ENCODE measurements at places on chromosomes 2 and 18.

- no peak for DNase-seq
Measured at GRCh38 chr2:136136931-136137330, 19.0 kb upstream of the CXCR4 start.

DNA sequence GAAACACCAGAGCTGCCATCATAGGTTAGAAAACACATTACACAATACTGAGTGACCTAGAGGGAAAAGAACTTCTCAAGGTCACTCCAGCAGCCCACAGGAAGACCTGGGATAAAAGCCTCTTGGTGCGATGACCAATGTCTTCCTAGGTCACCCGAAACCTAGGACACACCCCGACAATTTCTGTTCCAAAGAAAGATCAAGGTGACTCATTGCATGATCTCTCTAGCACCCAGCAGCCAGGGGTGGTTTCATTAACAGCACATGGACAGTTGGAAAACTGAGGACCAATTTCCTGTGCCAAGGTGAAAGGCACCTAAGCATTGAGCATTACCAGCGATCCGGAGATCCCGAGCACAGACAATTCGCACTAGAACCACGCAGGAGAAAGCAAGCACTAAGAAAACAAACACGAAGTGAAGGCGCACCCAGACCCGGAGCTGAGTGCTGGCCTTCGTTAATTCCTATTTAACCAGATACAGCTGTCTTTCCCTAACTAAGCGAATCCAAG is 1.5 kb downstream of the CACNB4 start:
- no peak for DNase-seq

- DNase-seq, result no peak
Measured at GRCh38 chr2:232365621-232366321, 12.8 kb upstream of the ALPP start.

GRCh38 chr18:79819968-79820351 is 22.2 kb downstream of the KCNG2 start:
- DNase-seq, result no peak

DNA sequence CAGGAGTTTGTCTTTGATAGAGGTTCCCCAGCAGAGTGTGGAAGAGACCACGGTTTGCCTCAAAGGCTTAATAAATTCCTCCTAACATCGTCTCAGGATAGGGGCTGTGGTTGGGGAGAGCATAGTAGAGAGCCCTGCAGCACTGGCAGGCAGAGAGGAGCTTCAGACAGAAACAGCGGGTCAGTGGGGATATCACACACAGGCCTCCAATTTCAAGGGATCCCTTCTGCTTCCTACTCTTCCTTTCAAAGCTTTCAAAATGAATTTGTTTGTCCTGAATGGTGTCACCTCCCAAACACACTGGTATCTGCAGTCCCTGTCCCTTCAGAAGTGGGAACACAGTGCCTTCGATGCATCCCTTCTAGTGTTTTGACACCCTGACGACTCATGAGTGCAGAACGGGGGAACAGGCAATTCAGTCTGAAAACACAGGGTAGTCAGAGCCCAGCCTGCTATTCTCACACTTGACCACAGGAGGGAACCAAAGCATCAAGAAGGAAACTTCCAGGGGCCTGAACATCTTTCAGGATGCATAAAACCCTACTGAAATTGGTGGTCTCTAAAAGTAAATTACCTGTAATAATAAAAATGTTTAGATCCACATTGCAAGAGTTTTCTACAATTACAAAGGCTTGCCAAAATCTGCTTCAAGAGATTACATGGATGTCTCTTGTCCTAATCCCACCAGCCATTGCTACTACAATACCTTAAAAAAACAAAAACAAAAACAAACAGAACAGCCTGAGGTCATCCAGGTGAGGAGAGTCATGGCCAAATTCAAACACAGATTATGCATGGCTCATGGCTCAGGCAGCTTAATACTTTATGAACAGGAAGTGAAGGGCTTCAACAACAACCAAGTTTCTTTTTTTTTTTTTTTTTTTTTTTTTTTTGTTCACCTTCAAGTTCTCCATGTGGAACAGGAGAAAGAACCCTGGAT is 49.8 kb downstream of the SLC14A2 start:
- peak; percentile 52 for DNase-seq

DNA sequence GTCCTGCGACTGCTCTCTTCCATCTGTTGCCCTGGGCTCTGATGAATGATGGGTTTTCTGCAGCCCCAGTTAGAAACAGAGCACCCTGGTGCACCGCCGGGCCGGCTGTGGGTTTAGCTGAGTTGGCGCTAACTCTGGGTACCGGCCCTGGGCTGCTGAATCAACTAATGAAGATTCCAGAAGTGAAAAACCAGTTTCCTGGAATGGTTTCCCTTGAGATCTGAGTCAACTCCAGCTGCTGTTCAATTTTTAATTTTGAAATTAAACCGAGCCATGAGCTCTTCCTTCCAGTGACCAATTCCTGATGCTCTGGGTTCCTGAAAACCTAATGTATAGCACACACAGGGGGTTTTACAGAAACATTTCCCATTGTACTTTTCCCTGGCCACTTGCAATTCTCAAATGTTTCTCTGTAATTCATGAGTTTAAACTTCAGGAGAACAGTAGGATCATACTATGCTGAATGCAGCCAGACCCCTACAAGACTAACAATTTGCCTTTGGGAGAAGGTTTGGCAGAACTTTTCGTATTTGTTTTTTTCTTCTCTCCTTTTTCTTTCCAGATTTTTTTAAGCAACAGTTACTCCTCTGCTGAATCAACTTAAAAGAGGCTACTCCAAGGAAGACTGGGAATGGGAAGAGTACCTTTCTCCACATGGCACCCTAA is 5.5 kb downstream of the COL6A3 start:
- DNase-seq, result peak; percentile 34

- DNase-seq, result peak; percentile 54
Measured at GRCh38 chr2:170017860-170018532, 160.0 kb upstream of the MYO3B start.

GRCh38 chr2:120833127-120833675 is 97.5 kb downstream of the GLI2 start:
- no peak for DNase-seq

DNA sequence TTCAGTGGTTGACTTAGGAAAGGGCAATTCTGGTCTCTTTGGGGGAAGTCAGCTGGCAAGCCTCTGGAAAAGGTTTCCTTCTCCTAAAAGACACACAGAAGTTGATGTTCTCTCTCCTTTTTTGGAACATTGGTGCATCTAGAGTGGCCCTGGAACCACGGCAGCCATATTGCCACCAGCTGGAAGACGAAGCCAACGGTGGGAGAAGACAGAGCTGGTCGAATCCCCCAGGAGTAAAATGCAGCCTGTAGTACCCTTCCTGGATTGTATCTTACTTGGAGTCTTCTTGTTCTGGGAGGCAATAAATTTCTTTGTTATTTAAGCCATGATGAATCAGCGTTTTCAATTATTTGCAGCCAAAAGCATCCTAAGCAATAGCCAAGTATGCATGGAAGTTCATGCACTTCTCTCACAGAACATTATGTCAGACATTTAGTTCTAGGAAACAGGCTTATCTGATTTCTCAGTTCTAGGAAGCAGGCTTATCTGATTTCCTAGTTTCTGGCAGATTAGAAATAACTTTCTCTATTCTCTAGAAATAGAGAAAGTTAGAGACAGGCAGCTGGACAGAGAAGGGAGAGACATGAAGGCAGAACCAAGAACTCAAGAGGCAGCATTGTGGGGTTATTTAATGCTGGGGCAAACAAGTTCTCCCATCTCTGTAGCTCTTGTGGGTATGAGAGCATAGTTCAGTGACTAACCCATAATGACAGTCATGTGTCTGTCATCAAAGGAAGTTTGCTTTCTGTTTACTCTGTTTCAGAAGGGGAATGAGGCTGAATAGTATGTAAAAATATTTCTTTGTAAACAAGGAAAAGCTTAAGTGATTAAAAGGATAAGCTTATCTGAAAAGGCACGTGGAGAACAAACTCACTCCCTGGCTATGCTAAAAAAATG is 40.5 kb upstream of the NABP1 start:
- DNase-seq, result no peak

- DNase-seq, result no peak
Measured at GRCh38 chr18:42401131-42401673, 446.2 kb downstream of the PIK3C3 start.

DNA sequence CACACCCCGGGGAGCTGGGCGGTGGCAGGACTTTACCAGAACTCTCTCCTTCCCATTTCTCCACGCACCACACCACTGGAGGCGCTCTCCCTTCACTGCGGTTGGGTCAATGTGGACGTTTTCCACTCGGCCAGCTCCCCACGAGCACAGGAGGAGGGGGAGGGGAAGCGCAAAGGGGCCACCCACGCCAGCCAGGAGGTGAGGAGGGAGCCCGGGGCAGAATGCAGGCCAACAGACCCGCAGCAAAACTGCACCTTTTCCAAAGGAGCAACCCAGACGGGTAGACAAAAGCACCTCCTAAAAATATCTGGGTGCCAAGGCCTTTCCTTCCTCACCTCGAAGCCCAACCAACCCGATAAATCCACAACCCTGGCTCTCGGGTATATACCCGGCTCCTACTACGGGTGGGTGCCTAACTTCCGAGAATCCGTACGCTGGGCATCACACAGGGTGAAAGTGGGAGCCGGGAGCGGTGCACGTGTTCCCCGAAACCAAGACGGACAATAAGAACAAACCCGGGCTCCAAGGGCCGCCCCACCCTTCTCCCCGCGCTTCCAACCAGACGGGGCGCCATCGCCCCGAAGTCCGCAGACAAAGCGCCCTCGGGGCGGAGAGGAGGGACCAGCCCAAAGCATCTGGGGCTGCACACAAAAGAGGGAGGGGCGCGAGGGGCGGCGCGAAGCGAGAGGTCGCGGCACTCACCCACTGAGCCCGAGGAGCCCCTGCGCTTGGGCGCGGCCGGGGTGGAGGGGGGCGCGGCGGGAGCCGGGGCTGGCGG is 1.0 kb downstream of the RTN4 start:
- peak; percentile 91 for DNase-seq

GRCh38 chr2:184735611-184736010 is 137.3 kb downstream of the ZNF804A start:
- DNase-seq, result no peak

DNA sequence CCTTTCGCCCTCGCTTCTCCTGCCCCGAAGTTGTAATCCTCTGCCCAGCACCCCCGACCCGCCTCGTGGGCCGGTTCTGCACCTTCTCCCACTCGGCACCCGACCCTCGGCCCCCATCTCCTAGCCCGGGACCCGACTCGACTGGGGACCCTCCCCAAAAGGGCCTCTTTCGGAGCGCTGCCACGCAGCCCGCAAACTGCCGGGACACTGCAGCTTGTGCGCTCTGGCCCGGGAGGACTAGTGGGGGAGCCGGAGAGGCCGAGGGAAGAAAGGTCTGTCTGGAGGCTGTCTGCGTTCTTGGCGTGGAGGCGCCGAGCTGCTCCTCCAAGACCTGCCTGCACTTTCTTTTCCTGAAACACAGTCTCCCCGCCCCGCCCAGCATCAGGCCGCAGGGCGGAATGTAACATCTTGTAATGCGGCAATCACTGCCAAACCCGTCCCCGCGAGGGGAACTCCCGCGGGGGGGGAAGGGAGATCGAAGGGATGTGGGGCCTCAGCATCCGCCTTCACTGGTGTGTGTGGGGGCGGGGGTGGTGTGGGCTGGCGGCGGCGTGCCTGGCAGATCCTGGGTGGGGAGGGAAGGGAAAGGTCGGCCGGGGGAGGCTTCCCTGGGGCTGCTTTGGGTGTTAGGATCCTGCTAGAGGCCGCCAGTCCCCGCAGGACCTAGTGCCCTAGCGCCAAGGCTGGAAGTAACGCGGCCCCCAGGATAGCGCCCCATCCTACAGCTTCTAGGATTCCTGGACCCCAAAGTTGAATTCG is 7.4 kb downstream of the DLX2 start:
- DNase-seq, result no peak

GRCh38 chr18:80175451-80176204 is 66.6 kb downstream of the ADNP2 start:
- DNase-seq, result no peak

GRCh38 chr18:23998018-23998417 is 16.5 kb upstream of the TTC39C start:
- no peak for DNase-seq

- no peak for DNase-seq
Measured at GRCh38 chr2:200087451-200087850, 132.1 kb downstream of the MAIP1 start.

DNA sequence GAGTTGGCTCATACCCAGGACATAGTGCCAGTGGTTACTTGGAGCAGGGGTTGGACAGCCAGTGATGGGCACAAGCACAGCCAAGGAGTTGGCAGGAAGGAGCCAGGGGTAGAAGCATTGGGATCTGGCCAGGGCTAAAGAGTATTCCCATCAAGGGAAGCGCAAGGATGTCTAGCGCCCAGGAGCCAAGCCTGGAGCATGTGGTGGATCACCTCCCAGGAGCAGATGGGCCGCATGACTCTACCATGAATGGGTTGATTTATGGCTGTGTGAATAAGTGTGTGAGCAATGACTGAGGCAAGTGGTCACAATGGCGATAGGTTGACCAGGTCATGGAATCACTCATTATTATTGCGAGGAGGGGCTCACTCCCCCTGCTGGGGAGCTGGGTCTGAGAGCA is 111.1 kb downstream of the FHOD3 start:
- no peak for DNase-seq

DNA sequence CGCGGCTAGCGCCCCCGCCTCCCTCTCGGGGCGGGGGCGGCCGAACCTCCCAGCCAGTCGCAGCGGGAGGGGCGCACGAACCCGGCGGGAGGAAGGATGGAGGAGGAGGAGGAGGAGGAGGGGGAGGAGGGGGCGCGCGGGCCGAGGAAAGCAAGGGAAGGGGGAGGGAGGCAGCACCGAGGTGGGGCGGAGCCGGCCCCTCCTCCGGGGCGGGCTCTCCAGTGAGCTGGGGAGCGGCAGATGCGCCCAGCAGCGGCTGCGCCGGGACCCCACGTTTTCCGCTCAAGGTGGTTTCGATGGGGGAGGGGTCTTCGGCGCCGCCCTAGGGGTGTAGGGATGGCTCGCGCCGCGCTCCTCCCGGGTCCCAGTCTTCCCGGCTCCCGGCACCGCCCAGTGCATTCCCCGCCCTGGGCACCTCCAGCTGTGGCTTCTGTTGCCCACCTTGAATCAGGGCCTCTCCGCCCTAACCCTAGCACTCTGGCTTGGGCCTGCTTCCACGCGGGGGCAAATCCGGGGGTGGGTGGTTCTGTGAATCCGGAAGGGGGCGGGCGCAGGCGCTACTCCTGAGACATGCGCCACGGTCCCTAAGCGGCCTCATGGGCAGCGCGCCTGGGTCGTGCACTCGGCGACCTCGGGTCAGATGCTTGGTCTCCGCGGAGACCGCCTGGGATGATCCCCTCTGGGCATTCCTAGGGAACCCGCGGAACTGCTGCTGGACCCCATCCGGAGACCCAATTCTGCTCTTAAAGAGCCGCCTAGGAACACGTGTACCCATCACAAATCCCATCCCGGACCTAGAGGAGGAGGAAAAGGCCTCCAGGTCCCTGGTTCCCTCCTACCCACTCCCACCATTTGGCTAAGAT is at the start of gene FBXO41:
Gene FBXO41 (minus strand): TSS at position 183 of the 863 bp plus-strand sequence. CDS start 14,848 bp downstream, outside the sequence.
- no peak for DNase-seq

- DNase-seq, result no peak
Measured at GRCh38 chr2:71776227-71776626, 322.9 kb downstream of the DYSF start.

GRCh38 chr2:192148620-192149321 is 46.0 kb downstream of the TMEFF2 start:
- DNase-seq, result peak; percentile 10

- no peak for DNase-seq
Measured at GRCh38 chr2:95300450-95300849, 3.3 kb downstream of the KCNIP3 start.

- DNase-seq, result no peak
Measured at GRCh38 chr2:30514134-30514847, 67.2 kb downstream of the LCLAT1 start.

- DNase-seq, result no peak
Measured at GRCh38 chr2:71756280-71756906, 303.0 kb downstream of the DYSF start.

Measured in ovary (tissue), 10 donors.